Activated CD8-positive, alpha-beta memory T cell treated with anti-CD3 and anti-CD28 coated beads for 48 hours (primary cell): ENCODE measurements at places on chromosomes 3 and 15.

GRCh38 chr3:161599697-161600096 lies 103.1 kb downstream of the OTOL1 start:
- no peak for DNase-seq

DNA sequence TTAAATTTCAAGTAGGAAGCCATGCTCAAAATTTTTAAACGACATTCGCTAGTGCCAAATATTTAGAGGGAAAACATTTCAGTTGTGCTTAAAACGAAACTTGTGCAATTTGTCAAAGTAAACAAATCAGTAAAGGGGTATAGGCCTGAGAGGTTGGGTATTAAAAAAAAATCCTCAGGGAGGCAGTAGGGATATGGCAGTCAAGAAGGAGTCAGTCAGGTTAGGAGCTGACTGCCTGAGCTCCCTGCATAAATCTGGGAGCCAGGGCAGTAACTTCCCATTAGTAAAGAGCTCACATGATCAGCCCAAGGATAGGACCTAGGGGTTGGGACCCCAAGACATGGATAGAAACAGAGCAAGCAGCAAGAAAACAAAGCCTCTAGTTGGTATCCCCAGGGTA lies 120.7 kb upstream of the STAC start:
- no peak for DNase-seq

DNA sequence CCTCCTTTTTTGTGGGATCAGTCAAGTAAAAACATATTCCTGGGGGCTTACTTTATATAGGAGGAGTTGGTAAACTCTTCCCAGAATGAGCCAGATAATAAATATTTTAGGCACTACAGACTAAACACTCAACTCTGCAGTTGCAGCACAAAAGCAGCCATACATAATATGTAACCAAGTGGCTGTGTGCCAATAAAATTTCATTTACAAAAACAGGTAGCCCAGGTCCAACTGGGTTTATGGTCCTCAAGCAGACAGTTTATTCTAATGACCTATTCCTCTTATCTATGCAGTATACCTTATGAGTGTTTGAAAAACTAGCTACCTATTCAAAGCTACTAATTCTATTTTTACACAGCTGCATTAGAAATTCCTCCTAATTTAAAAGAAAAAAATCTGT lies 61.8 kb downstream of the FAIM start:
- DNase-seq = no peak

GRCh38 chr3:21613372-21614070 lies 137.5 kb downstream of the ZNF385D start:
- DNase-seq = no peak

- no peak for DNase-seq
Measured at GRCh38 chr15:62164396-62165103, 535 bp downstream of the C2CD4B start.

GRCh38 chr3:113065336-113065735 lies 74.6 kb downstream of the GTPBP8 start:
- no peak for DNase-seq

GRCh38 chr3:185702262-185703225 lies 116.4 kb downstream of the SENP2 start:
- DNase-seq = no peak

DNA sequence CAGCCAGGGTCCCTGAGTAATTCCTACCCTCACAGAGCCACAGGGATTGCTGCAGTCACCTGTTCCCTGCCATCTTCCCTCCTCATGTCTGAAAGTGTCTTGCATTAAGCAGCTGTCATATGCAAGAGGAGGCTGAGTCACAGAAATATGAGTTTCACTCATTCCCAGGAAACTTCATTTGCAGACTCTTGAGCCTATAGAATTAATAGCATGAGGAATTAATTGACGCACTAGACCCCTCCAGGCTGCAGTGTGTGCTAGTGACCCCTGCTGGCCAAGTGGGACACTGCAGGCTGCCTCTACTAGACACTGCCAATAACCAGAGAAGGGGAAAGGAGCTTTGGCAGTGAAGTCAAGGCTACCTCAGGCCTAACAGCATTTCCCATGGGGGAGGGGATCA lies 50.6 kb upstream of the SLC6A1 start:
- DNase-seq = no peak

DNA sequence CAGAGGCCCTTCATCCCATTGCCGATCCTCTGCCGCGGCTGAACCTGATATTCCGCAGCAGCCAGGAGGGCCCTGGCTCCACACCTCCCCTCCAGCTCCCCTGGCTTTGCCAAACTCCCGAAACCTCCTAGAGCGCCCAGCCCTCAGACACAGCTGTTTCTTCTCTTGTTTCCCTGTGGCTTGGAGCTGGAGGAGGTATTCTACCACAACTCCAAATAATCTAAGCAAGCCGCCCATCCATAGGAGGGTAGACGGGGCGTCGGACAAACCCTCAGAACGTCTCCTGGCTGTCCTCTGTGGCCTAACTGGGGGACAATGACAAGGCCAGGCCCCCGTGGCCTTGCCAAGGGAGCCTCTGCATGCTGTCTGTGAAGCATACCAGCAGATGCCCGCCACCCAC lies 10.4 kb downstream of the PLA2G4D start:
- no peak for DNase-seq

GRCh38 chr3:141875893-141876380 lies 506 bp upstream of the ATP1B3 start:
- no peak for DNase-seq

DNA sequence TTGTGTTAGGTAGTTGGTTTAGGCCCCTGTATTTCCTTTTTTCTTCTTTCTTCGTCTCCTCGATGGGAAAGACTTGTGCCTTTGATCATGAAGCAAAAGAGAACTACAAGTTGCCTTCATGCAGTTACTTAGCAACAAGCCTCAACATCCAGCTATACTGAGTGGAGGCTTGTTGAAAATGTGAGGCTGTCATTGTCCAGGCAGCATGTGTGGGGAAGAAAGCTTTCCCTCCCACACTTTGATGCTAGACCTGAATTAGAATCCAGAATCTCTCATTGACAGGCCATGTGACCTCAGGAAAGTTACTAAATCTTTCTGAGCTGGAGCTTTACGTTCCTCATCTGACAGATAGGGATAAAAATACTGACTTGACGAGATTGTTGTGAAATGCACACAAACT lies 23.7 kb downstream of the IFT122 start:
- DNase-seq = no peak

DNA sequence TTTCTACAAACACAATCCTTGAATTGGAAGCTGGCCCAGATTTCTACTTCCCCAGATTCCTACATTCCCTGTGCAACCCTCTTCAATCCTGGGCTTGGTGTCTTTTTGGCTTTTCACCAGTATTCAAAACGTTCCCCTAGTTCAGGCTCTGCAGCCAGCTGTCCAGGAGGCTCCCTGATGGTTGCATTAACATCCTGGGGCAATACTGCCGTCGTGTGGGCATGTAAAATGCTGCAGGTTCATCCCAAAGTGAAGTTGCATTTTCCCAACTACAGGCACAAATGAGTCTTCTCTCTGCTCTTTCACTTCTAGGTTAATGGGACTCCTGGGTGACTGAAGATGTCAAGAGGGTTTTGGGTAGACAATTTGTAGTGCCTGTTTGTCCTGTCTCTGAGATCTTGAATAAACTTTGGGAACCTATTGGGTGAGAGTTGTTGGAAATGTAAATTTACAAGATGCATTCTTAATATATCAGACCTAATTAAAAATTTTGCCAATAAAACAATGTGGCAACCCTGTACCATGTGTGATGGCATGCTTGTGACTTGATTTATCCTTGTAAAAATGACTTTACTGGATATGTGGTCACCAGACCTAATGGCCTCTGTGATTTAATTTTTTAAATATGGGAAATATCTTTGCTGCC lies 28.6 kb downstream of the SOX14 start:
- no peak for DNase-seq

DNA sequence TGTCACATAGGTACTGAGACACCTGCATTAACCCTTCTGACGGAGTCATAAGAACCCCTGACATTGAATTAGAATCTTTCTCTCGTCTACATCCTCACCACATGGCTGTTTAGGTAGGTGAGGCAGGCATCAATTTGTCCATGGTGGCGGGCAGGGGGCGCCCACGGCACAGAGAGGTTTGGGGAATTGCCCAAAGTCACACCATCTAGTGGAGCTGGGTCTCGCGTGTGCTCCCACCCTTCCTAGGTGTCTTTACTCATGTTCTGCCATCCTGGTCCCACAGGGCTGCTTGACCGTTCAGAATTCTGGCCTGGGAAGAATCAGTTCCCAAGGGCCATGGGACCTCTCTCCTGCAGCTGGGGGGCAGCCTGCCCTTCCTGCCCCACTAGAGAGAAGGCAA lies 14.7 kb upstream of the DLL4 start:
- no peak for DNase-seq

GRCh38 chr15:81454024-81454423 lies 80.0 kb upstream of the TMC3 start:
- DNase-seq = no peak

DNA sequence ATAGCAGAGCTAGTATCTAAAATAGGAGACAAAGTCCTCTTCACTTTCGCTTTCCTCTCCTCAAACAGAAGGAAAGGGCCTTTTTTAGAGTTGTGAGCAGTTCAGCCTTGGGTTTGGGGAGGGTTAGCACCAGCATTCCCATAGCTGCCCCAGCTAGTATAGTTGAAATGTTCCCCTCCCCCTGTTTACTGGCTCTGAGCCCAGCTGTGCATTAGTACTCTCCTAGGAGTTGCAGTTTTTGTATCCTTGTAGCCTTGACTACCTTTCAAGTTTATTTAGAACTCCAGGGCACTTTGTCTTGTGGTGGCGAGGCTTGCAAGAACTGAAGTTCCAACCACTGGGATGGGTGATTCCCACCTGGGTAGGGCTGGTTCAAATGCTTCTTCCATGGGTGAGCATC lies 245.1 kb upstream of the NAALADL2 start:
- no peak for DNase-seq

- no peak for DNase-seq
Measured at GRCh38 chr3:132972333-132972732, 65.9 kb upstream of the TMEM108 start.

DNA sequence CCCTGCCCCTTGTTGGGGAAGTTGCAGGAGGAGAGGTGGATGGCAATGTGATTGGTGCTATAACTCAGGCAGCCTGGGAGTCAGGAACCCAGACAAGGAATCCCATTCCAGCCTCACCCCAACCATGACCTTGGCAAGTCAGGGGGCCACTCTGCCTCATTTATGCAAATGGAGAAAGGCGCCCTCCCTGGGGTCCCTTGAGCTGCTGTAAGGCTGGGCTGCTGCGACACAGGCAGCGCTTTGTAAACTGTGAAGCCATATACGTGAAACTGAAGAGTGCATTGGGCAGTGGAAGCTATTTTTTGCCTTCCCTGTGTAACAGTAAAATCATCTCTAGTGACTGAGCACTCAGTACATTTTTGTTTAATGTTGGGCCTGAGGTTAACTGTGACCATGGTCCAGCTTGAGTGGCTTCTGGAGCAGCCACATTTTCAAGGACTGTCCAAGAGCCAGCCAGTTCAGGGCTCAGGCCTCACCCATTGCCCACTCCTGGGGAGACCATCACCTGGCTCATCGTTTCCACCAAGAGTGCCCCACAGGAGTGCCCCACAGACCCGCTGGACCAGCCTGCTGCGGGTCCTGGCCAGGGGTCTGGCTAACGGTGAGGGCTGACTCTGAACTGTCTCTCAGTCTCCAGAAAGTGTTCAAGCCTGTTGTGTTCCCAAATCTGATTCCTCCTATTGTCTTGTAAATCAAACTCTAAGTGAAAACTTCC lies 27.9 kb downstream of the KIF7 start:
- no peak for DNase-seq

- no peak for DNase-seq
Measured at GRCh38 chr3:60046210-60046609, 996.4 kb upstream of the CFAP20DC start.

DNA sequence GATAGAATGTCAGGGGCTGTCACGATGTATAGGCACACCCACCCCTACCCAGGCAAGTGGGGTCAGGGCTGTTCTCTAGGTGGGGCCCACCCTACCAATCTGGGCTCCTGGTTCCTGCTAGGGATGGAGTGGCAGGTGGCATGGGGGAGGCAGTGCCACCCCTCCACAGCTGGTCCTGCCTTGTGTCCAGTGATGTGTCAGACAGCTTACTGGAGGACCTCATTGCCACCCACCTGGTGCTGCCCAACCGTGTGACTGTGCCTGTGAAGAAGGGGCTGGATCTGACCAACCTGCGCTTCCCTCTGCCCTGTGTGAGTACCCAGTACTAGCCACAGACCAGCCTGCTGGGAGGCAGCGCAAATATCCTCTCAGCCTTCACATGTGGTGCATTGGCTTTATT lies 27.5 kb downstream of the ESYT3 start:
- no peak for DNase-seq

- no peak for DNase-seq
Measured at GRCh38 chr15:50418041-50418583, 6.1 kb upstream of the USP8 start.

GRCh38 chr15:70142072-70142321 lies 44.3 kb upstream of the TLE3 start:
- DNase-seq = no peak

DNA sequence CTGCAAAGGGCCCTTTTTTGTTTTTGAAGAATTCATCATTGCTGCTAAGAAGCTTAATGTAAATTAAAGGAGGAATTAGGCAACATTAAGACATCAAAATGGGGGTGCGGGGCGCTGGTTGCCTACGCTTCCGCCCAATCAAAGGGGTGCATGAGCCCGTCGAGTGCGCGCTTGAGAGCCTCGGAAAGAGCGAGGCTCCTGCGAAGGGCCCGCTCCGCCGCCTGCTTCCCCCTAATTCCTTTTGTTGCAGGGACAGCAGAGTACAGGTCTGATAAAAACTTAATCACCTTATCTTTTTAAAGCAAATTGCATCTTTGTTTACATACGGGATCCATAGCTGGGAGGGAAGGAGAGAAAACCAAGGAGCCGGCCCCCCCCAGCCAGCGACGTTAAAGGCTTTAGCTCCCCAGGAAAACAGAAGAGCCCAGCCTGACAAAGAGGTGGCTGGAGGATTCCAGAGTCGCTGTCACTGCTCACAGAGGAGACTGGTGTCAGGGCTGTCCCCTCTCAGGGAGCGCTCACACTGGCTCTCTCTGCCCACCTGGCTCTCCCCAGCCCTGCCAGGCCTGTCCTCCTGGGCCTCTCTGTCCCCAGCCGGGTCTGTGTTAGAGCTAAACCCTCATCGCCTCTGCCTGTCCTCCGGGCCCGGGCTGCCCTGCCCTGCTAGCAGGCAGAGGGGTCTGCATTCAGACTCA lies 67.3 kb downstream of the DNAJB8 start:
- no peak for DNase-seq

DNA sequence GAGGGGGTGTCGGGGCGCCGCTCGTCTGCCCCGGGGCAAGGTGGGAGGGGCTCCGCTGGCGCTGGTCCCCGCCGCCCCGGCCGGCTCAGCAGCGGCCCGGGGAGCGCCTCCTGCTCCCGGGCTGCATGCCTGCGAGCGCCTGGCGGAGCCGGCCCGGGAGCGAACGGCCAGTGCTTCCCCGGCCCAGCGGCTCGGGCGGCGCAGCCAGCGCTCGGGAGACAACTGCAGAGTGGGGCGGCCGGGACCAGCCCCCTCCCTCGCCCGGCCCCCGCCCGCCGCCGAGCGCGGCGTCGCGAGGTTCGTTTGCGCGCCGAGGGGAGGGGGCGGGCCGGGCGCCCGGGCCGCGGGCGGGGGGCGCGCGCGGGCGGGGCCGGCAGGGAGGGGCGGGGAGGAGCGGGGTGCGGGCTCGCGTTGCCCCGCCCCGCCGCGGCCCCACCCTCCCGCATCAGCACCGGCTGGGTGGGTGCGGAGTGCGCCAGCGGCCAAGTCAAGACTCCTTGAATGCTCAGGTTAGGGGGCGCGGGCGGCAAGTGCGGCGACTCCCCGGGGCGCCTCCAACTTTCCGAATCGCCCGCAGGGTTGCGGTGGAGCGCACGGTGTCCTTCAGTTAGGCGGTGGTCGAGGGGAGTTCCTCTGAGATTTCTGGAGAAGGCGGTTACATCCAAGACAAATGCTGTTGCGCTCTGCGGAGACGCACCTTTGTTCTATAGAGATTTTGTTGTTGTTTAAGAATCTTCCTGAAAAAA lies at the start of gene RGMA:
Gene RGMA (minus strand): TSS at position 231 of the 746 bp plus-strand sequence. CDS start 279 bp downstream, outside the sequence.
- DNase-seq = no peak

GRCh38 chr3:123790254-123791072 lies 93.7 kb downstream of the MYLK start:
- no peak for DNase-seq
